ENCODE measurements at places on chromosomes 13 and 19.

DNA sequence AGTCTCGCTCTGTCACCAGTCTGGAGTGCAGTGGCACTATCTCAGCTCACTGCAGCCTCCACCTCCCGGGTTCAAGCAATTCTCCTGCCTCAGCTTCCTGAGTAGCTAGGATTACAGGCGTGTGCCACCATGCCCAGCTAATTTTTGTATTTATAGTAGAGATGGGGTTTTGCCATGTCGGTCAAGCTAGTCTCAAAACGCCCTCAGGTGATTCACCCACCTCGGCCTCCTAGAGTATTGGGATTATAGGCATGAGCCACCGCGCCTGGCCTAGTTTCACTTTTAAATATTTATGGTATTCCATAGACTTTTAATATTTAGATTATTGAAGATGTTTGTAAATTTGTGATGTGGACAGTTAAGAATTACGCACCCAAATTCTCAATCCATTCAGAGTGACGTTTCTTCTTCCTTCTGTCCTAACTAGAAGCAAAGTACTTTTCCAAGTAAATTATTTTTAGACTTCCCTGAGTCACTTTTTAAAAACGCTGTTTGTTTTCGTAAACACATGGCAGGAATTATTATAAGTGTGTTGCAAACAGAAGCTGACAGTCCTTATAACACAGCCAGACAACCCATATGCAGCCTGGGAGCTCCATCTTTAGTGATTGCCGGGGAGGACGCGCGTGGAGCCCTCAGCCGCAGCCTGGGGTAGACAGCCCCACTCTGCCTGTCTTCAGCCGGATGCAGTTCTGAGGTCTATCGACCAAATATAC is 131.7 kb downstream of the ATP11A start:
- H3K4me3 ChIP-seq = no peak overlapping the region
- no peak overlapping the region for H3K27ac ChIP-seq
- no peak for DNase-seq
- no peaks in the 10 kb centered on the region for H3K4me1 ChIP-seq
- H3K36me3 ChIP-seq = no peaks in the 10 kb centered on the region

DNA sequence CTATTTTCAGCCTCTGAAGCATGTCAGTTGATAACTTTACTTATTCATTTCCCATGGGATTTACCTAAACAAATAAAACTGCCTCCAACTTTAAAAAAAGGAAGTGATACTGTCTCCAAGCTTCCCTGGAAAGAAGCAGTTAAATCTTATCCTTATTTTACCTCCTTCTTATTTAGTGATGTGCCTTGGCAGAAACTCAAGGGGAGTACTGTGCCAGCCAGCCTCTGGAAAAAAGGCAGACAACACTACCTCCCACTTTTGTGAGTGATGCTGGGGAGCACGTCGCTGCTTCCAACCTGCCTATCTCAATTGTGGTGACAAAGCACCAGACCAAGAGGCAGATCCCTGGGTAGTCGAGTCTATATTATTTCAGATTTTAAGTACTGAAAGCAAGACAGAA is 765.6 kb downstream of the DIAPH3 start:
- no peak overlapping the region for H3K4me3 ChIP-seq
- H3K27ac ChIP-seq = no peak overlapping the region
- no peaks in the 10 kb centered on the region for H3K36me3 ChIP-seq
- no peak for DNase-seq
- no peaks in the 10 kb centered on the region for H3K27me3 ChIP-seq

DNA sequence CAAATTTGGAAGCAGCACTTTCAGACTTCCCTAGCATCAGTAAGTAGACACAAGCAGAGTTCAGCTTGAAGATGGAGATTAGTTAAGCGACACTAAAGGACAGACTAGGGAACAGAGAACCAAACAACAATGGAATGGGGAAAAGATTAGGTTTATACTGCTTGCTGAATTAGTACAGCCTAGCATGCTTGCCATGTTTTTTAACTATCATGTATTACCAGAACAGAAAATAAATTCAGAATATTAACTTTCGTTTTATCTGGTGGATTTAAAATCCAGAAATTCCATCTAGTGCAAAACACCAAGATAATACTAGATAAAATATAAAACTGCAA is 451.5 kb upstream of the SLC10A2 start:
- no peaks in the 10 kb centered on the region for H3K36me3 ChIP-seq
- DNase-seq = no peak
- H3K27ac ChIP-seq = no peak overlapping the region
- no peaks in the 10 kb centered on the region for H3K27me3 ChIP-seq
- H3K4me1 ChIP-seq = no peaks in the 10 kb centered on the region

GRCh38 chr19:29411113-29411581 is 114.6 kb upstream of the VSTM2B start:
- H3K27ac ChIP-seq = peak overlapping the region; percentile 47
- DNase-seq = peak; percentile 62
- no peaks in the 10 kb centered on the region for H3K27me3 ChIP-seq
- H3K4me3 ChIP-seq = no peak overlapping the region
- no peaks in the 10 kb centered on the region for H3K4me1 ChIP-seq

GRCh38 chr19:800360-801029 is 3.2 kb downstream of the PTBP1 start:
- peak; percentile 53 for DNase-seq
- peak overlapping the region; percentile 27 for H3K27ac ChIP-seq
- H3K4me3 ChIP-seq = no peak overlapping the region
- H3K36me3 ChIP-seq = no peaks in the 10 kb centered on the region
- H3K27me3 ChIP-seq = no peaks in the 10 kb centered on the region

DNA sequence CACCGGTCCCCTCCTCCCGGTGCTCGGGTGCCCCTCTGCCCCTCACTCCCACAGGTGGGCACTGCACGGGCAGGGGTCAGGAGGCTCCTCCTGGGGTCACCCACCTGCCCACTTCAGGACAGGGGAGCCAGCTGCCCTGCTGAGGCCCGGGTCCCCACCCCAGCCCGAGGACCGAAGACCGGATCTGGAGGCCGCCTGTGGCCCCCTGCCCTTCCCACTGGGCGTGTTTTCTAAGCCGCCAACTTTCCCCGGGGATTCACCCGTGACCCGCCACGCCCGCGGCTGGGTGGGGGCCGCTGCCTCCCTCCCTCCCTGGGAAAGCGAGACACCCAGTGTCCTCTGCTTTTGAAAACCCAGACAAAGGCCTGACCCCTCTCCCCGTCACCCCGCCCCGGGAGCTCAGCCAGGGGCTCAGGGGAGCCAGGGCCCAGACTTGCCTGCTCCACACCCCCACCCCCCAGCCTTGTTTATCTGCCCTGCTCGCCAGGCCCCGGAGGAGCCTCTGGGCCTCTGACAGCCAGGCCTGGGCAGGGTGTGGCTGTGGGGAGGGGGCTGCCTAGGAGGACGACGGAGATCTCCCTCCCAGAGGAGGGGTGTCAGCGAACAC is 1.3 kb downstream of the PALM start:
- no peaks in the 10 kb centered on the region for H3K36me3 ChIP-seq
- no peak for DNase-seq
- peak overlapping the region; percentile 48 for H3K4me3 ChIP-seq
- H3K27ac ChIP-seq = peak overlapping the region; percentile 88
- peaks cover 3% of the 10 kb centered on the region for H3K4me1 ChIP-seq
- no peaks in the 10 kb centered on the region for H3K27me3 ChIP-seq

DNA sequence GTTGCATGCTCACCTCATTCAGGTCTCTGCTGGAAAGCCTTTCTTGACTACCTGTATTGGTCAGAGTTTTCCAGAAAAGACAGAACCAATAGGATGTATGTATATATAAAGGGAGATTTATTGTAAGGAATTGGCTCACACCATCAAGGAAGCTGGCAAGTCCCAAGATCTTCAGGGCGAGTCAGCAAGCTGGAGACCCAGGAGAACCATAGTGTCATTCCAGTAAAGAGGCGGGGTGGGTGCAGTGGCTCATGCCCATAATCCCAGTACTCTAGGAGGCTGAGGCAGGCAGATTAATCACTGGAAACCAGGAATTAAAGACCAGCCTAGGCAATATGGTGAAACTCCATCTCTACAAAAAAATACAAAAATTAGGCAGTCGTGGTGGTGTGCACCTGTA is 30.4 kb upstream of the FARP1 start:
- H3K4me3 ChIP-seq = no peak overlapping the region
- H3K27ac ChIP-seq = no peak overlapping the region
- no peak for DNase-seq
- no peaks in the 10 kb centered on the region for H3K27me3 ChIP-seq

- DNase-seq = no peak
- no peak overlapping the region for H3K4me3 ChIP-seq
- no peak overlapping the region for H3K27ac ChIP-seq
Observed at GRCh38 chr19:41746593-41747227, 8.6 kb upstream of the CEACAM6 start.
